ENCODE measurements at places on chromosomes 5 and 9. TPM values are rescaled to one million over a fixed set of nuclear protein-coding genes. Genes with fewer than 3 reads are reported as not detected.

Gene SPATA31C1
- not detected for total RNA-seq

Gene JMY
- total RNA-seq, result 5.7 TPM

Gene NIPAL4
- total RNA-seq, result 1.0 TPM

Gene LIX1
- not detected for total RNA-seq

Gene SHOC1
- total RNA-seq, result not detected

Gene MARVELD2
- 12.5 TPM for total RNA-seq

DNA sequence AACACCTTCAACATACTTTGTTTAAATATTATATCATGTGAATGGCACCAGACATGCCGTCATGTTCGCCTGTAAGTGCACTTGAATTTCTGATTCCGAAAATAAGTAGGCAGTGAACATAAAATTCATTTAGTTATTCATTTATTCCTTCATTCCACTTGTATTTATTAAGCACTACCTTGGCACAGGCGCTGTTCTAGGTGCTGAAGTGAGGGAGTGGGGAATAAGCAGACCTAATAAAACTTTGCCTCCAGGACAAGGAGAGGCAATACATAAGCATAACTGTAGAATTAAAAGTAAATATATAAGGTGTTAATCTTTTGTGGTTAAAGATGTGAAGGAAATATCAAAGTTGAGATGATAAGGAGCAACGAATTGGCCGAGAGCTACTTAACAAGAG lies 297.4 kb downstream of the TENT4A start:
- peak; percentile 14 for DNase-seq

DNA sequence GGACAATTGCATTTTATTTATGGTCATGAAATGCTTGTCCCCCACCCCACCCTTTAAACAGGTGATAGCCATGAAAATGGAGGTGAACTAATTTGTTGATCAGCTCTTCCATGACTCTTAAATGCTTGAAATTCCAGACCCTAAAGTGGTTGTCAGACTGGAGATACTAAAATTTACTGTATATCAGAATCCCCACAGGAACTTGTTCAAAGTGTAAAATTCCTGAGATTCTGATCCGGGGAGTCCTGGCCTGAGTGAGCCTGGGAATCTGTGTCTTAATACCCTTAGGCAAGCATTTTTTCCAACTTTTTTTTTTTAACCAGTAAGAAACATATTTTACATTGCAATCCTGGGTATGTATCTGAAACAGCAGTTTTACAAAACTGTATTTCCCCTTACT lies 4.7 kb downstream of the SKP2 start:
- no peak for DNase-seq

- no peak for DNase-seq
Observed at GRCh38 chr5:67842806-67843205, 372.8 kb upstream of the PIK3R1 start.

- DNase-seq, result no peak
Observed at GRCh38 chr5:180914646-180915045, 15.7 kb downstream of the BTNL8 start.

- no peak for DNase-seq
Observed at GRCh38 chr5:156475182-156476157, 148.5 kb downstream of the SGCD start.

GRCh38 chr5:42875785-42876374 lies 64.2 kb upstream of the SELENOP start:
- DNase-seq, result no peak

- peak; percentile 69 for DNase-seq
Observed at GRCh38 chr5:77957-78804, 13.8 kb upstream of the PLEKHG4B start.

- DNase-seq, result peak; percentile 84
Observed at GRCh38 chr5:84437673-84438315, 53.1 kb upstream of the EDIL3 start.

- no peak for DNase-seq
Observed at GRCh38 chr5:9112520-9113291, 433.2 kb downstream of the SEMA5A start.

GRCh38 chr9:2419347-2419746 lies 202.2 kb upstream of the VLDLR start:
- no peak for DNase-seq

DNA sequence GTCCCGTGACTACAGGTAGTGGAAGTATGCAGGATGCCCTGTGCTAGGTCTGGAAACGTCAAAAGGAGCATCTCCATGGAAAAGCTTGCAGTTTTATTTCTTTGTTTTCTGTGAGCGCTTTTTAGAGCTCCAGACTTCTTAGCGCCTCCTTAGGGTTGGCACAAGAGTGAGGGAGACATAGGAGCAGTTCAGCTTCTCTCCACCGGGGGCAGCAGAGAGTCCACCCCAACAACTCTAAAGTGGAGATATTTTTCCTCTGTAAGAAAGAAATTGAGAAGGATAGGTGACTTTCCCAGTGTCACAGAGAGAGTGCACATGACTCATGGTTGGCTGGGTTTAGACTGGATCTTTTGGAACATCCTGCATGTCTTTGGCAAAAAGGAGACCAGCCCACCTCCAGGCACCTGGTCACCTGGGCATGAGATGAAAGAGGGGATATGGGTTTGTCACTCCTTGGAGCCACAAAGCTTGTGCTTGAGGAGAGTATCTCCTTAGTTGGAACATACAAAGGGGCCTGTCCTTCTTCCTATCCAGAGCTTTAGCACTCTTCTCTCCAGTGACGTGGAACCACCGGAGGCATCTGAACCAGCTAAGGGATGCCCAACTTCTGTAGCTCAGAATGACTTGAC lies 637.7 kb downstream of the SEMA5A start:
- peak; percentile 83 for DNase-seq

- no peak for DNase-seq
Observed at GRCh38 chr9:129198319-129199043, 20.4 kb upstream of the IER5L start.

- DNase-seq, result no peak
Observed at GRCh38 chr5:10291692-10292339, 15.9 kb downstream of the CMBL start.

DNA sequence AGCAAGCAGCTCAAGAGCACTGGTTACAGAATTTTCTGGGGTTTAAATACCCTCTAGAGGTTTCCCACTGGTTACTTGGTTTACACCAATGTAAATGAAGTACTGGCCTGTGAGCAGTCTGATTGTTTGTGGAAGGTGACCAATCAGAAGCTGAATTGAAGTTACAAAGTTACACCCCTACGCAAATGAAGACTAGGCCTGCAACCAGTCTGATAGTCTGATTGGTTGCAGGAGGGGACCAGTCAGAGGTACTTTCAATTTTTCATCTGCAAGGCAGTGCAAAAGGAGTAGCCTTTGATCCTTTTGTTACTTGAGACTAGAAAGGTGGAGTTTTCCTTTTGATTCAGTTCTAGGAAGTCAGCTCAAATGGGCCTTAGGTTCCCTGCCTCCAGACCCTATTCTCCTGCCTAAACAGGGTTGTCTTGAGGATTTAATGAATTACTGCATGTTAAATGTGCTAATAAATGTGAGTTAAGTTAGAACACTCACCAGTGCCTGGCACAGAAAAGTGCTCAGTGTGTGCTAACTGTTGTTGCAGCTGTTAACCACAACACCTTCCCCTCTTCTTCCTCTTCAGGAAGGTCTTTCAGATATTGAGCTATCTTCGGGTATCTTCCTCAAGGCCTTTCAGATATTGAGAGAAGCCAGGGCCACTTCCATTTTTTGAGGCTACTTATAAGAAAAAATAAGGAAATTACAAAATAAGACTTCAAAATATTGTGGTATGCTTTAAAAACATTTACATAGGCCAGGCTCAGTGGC lies 32.1 kb upstream of the CLINT1 start:
- no peak for DNase-seq

DNA sequence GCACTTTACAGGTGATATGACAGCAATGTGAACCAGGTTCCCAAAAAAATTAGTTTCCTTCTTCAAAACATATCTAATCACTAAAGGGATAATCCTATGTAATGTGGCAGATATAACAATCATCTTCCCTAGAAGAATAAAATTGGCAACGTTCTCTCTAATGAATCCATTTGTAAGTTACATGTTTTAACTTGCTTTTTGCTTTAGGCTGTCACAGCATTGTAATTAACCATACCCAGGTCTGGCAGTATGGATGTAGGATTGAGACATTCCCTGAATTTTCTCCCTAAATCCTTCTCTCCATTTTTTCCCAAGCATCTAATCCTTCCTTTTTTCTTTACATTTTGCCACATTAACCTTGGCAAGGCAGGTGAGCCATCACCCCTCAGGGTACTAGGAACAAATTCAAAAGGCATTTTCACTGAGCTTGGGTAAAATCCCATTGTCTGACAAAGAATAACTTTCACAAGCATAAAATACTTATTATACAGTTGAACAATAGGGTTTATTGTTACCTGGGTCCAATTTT lies 548.3 kb downstream of the SEMA5A start:
- DNase-seq, result no peak

- DNase-seq, result no peak
Observed at GRCh38 chr5:96284727-96285389, 148.2 kb downstream of the PCSK1 start.

- DNase-seq, result no peak
Observed at GRCh38 chr5:55672477-55672911, 39.6 kb downstream of the SLC38A9 start.

DNA sequence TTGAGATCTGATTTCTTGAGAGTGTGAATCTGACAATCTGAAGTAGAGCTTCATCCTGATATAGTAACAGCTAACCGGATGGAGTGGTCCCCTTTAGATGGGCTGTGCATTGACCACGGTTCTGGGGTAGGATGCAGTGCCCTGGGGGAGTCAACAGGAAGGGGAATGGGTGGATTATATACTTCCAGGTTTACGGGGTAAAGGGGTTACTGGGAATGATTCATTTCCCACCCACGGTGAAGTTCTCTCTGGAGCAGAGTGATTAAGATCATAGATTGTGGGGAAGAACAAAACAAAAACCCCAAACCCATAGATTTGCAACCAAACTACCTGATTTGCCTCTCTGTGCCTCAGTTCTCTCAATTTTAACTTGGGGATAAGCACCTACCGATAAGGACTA lies 1.5 kb upstream of the B4GALT7 start:
- DNase-seq, result no peak

DNA sequence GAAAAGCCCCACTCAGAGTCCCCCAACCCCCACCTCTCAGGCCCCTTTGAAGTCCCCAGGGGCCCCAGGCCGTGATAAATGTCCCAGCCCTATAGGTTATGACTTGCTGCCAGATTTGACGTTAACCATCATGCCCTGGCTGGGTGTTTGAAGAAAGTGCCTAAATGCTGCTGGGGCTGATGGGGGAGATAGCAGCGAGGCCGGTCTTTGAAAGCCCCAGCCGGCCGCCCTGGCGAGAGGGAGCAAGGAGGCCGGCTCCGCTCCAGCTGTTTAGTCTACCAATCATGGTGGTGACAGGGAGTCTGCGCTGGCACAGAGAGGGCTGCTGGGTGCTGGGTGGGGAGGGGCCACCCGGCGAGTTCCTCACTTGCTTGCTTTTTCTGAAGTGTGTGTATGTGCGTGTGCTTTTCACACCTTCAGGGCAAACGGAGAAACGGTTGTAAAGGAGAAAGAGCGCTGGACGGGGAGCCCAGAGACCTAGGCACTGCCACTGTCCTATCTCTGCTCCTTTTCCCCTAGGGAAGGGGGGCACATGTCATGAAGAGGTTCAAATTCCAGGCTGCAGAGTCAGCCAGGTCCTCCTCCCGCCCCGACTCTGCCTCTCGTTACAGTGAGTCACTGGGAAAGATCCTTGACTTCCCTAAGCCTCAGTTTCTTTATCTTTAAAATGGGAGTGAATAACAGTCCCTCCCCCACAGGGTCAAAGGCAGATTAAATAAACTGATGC lies 126.1 kb upstream of the HAND1 start:
- DNase-seq, result peak; percentile 20
